ENCODE measurements at places on chromosomes 7 and 10. TPM values are rescaled to one million over a fixed set of nuclear protein-coding genes. Genes with fewer than 3 reads are reported as not detected.

GRCh38 chr7:17166824-17167379, 131.6 kb upstream of the AHR start:
- DNase-seq: no peak

MEIG1 gene
- total RNA-seq: 0.27 TPM

SLC13A1 gene
- not detected for total RNA-seq

OPALIN gene
- total RNA-seq: not detected

- peak; percentile 81 for DNase-seq
Observed at GRCh38 chr7:111393011-111393754, 169.1 kb downstream of the IMMP2L start.

SH2D4B gene
- total RNA-seq: 0.04 TPM

DNA sequence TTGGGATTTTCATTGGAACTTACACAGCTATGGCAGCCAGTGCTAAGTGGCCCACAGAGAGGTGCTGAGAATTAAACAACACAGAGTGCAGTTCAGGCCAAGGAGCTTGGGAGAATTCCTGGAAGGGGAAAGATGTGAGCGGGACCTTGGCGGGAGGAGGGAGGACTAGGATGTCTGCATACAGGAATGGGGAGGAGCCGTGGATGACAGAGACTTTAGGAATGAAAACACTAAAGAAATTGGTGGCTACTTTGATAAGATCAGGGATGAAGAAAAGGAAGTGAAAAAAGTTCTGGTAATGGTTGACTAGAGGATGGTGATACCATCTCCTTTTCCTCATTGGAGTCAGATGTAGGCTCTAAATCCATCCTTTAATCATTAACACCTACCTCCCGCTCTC, 234.2 kb upstream of the FZD8 start:
- peak; percentile 77 for DNase-seq

- DNase-seq: peak; percentile 90
Observed at GRCh38 chr10:6607778-6608177, 27.7 kb upstream of the PRKCQ start.

GRCh38 chr10:124225467-124226270, 132.3 kb upstream of the CHST15 start:
- DNase-seq: no peak

DNA sequence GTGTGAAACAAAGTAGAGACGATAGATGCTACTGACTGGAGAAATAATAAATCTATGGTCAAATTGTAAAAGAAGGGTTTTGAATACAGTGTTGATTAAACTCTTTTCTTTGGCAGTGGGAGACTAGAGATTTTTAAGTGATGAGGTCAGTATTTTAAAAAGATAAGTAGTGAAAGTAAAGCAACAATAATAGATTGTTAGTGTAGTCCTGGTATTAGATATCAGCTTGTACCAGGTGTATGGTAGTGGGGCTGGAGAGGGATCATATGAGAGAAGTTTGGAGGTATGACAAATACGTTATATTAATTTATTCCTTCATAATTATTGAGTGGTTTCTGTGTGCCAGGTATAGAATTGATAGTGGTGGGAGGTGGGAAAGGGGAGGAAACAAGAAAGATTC, 25.2 kb downstream of the PHTF2 start:
- no peak for DNase-seq

GRCh38 chr7:142886866-142887265, 1.3 kb upstream of the TRPV6 start:
- DNase-seq: no peak

GRCh38 chr7:33926535-33926934, 21.2 kb downstream of the BMPER start:
- no peak for DNase-seq

DNA sequence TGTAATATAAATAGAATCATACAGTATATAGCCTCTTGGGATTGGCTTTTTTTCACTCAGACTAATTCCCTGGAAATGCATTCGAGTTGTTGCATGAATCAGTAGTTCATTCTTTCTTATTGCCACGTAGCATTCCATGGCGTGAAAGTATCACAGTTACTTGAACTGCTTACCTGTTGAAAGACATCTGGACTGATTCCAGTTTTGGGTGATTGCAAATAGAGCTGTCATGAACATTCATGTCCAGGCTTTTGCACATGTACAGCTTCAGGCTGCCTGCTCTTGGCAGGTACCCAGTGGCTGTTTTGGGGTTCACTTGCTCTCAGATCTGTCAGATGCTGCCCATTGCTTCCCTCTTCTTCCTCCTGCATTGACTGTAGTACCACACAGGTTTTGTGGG, 54.9 kb downstream of the LRGUK start:
- DNase-seq: no peak

DNA sequence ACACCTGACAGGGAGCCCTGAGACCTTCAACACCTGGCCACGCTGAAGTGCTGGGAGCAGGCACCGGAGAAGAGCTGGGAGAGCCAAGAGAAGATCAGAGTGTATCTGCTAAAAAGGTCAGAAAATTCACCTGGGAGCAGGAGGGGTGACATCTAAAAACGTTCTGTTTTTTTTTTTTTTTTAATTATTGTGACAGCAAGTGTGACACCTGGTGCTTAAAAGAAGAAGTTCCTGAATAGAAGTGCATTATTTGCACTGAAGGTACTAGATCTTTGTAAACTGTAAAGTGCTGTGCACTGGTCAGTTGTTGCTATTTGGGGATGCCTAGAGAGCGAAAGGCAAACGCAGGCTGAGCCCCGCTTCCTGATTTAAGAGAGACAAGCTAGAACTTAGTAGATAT, 422.0 kb downstream of the PLXNA4 start:
- no peak for DNase-seq

TEX47 gene
- not detected for total RNA-seq

MORN4 gene
- 3.8 TPM for total RNA-seq

DNA sequence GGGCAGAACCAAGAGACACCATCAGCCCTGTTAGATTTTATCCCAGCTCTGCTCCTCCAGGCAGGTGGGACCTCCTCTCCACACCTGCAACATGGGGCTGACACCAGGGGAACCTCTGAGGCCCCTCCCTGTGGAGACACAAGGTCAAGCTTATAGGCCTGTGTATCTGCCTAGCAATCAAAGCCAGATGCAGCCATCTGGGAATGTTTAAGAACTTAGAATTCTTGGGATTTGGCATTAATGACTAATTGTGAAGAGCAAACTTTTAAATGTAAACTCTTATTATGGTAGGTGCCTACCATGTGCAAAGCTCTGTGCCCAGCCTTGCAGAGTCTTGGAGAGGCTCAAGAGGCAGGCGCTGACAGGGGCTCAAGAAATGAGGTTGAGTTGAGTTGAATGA, 52.1 kb downstream of the TBATA start:
- no peak for DNase-seq

DNA sequence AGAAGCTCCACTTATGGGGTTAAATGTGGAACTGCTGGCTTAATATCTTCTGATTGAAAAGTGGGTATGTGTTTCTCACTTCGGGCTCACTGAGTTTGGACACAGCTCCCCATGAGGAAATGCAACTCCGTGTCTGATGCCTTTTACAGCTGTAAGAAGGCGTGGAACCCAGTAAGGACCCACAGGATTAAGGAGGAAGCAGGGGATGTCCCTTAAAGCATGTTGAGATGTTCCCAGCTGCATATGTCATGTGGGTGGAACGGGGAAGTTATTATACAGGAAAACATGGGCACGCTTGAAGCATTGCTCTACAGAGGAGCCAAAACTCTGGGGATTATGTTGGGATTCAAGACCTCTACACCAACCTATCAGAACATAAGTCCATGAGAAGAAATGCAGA, 224.4 kb downstream of the NEBL start:
- DNase-seq: peak; percentile 88

GRCh38 chr7:129949292-129950133, 3.2 kb downstream of the UBE2H start:
- DNase-seq: peak; percentile 51

- peak; percentile 84 for DNase-seq
Observed at GRCh38 chr7:31432176-31432575, 81.7 kb upstream of the ITPRID1 start.

SPRN gene
- total RNA-seq: 0.53 TPM

DNA sequence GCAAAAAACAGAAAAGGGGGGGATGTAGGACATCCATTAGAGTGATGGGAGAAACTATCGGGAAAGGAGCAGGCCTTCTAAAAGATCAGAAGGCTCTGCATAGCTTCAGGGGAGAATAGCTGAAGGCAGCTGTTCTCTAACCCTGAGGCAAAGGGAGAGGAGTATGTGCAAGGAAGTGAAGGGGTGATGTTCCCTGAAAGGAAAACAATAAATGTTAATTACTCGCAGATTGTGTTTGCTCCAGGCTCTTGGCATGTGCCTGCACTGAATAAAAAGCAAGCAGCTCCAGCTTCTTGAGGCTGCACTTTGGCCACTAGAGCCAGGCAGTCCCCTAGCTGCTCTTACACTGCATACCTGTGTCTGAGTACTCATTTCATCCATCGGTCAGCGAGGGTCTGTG, 14.4 kb upstream of the STARD3NL start:
- no peak for DNase-seq

DNA sequence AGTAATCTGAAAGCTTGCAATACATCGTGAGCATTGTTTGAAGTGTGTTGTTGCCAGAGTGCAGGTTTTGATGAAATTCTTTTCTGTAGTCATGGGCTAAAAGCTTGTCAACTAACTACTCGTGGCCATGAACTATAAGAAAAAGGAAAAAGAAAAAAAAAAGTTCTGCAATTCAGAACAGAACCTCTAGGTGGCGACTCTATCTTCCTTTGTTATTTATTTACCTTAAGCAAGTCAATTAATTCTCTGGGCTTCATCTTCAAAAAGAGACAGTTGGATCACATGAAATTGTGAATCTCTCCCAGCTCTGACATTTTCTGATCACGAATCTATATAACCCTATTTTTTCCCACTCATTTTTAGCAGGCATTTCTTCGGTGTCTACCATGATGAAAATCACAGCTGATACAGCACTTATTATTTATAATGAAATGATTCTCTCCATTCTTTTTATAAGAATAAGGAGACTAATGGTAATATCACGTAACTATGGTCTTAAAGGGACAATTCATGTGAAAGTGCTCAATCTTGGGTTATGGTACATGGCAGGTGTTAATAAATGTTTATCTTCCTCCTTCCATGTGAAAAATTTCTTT, 18.8 kb downstream of the TMEM196 start:
- peak; percentile 29 for DNase-seq

DNA sequence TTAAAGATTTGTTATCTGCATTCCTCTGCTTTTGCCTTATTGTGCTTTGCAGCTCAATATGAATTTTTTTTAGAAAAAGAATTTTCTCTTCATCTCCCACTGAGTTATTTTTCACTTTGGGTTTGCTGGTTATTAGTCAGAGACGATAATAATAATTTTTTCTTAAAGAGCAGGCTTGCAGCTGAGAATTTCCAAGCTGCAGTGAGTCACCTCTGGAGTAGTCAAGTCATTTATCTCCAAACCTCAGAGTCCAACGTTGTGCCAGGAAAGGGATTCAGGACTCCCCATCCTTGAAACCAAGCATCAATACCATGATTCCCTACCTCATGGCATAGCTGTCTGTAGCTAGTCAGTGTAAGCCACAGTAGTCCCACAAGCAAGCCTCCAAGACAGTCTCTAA, 15.2 kb upstream of the EGR2 start:
- no peak for DNase-seq

DNA sequence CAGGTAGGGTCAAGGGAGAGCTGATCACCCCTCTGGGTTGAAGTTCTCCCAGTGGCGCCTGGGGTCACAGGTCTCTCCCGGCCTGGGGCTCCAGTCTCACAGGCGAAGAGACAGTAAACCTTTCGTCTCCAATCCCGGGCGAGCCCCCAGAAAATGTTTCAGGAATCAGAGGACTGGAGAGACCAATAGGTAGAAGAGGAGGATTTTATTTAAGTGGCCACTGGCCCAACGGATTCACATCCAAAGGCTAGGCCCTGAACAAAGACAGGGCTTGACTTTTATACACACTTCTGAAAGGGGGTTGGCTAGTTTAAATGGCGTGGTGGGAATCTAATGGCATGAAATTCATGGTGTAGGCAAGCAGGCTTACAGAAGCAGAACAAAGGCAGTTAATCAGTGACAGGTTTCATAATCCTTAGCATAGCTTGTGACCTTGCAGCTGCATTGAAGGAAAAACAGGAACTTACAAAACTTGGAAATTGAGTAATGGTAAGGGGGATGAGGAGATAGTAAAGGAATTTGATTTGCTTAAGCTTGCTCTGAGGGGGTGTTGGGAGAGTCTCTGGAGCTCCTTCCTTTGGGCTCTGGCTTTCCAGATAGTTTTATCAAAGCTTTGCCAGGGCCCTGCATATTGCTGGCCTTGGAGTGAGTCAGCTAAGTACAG, 105.5 kb downstream of the TRIM24 start:
- DNase-seq: no peak

DNA sequence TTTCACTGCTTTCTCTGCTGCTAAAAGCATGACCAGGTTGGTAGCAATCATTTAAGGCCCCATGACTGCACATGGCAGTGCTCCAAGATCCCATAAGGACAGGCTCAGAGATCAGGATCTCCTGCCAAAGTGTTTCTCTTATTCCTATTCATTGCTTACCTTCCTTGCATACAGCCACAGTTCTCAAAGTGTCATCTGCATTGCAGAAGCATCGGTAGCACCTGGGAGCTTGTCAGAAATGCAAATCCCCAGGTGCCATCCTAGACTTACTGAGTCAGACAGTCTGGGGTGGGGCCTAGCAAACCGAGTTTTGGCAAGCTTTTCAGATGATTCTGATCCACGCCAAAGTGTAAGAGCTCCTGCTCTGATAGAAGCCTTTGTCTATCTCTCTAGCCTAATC, 489.0 kb upstream of the AUTS2 start:
- DNase-seq: no peak

DNA sequence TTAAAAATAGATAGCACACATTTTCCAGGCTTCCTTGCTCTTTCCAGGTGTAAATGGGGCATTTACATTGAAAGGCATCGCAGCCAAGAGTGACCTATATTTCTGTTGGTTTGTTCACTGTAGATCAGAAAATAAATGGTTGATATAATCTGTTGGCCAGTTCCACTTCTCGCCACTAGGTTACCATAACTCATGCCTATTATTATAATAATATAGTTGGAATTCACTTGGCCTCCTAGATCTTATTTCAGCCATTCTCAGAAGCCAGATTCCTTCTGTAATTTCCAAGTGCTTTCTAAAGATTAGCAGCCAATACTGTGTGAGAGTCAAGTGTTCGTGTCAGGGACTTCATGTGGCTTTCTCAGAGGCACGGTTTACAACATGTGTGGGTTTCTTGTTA, 179.5 kb downstream of the DNAH11 start:
- no peak for DNase-seq

DNA sequence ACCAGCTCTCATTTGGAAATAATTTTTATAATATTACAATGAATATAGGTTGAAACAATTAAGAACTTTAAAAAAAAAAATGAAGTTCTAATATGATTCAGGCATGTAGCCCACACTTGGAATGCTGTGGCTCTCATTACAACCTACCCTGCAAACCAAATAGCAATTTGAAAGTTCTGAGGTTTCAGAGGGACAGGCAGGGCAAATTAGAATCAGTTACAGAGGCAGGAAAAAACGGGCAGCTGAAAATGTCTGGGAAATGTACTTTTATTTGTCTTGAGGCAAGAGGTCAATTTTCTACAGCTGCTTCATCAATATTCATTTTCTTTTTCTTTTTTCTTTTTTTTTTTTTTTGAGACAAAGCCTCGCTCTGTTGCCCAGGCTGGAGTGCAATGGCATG, 95.3 kb downstream of the PIP4K2A start:
- DNase-seq: no peak

CALML5 gene
- not detected for total RNA-seq
